ENCODE measurements at places on chromosomes 5 and 9. TPM values are rescaled to one million over a fixed set of nuclear protein-coding genes. Genes with fewer than 3 reads are reported as not detected.

The SPINK13 gene
- polyA plus RNA-seq = not detected

DNA sequence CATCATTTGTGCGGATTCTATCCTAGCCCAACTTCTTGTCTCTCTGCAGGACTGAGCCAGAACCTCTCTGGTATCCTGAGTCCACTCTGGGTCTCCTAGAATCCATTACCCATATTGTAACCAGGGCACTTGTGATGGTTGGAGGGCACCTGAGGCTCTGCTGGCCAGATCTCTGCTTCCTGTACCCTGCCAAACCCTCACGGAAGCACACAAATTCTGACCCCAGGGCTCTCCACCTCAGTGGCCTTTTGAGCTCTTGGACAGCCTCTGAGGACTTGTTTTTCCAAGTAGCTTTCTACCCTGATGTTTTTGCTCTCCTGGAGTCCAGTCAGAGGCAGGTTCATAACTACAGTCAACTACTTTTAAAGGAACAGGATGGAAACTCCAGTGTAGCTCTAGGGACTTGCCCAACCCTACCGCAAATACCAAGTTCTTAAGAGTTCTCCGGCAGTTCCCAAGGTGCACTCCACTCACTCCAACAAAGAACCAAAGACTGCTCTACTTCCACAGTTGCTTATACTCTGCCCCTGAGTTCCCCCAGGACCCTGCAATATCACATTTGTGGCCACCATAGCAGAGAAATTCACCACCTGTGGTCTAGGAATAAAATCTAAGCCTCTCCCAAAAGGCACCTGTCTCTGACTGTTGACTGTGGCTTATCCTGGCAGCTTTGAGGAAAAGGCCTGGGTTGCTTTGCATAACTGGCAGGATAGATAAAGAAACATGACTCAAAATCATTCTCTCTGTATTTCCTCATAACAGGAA lies 9.6 kb downstream of the PIP5K1B start:
- DNase-seq = no peak

The LHX3 gene
- not detected for polyA plus RNA-seq

- DNase-seq = no peak
Measured at GRCh38 chr9:14389657-14390056, 75.7 kb upstream of the NFIB start.

DNA sequence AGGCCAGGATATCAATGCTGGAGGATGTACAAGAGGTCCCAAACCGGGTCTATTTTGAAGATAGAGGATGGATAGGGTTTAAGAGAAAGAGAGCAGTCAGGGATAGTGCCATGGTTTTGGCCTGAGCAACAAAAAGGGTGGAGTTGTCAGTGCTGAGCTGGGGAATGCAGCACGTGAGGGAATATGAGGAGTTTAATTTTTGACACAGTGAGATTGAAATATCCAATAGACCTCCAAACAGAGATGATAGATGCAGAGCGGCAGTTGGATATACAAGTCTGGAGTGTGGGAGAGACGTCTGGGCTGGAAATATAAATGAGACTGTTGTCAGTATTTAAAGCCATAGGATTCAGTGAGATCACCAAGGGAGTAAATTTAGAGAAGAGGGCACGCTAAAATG lies 136.7 kb upstream of the EFNA5 start:
- DNase-seq = no peak

DNA sequence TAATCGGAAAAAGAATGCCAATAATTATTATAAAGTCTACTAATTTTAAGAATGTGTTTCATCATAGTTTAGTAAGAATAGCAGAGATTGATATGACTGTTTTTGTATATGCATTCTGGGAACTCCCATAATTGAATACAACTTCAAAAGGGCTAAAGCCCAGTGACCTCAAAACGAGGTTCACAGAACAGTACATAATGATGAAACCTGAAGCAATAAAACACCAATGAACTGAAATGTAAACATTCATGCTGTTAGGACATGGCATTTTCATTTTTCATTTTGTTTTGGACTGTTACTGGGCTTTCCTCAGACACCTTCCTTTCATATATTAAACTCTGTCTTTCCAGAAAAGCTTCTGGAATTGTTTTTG lies 684 bp upstream of the JMY start:
- DNase-seq = no peak

- DNase-seq = no peak
Measured at GRCh38 chr5:152332716-152333460, 72.2 kb downstream of the NMUR2 start.

DNA sequence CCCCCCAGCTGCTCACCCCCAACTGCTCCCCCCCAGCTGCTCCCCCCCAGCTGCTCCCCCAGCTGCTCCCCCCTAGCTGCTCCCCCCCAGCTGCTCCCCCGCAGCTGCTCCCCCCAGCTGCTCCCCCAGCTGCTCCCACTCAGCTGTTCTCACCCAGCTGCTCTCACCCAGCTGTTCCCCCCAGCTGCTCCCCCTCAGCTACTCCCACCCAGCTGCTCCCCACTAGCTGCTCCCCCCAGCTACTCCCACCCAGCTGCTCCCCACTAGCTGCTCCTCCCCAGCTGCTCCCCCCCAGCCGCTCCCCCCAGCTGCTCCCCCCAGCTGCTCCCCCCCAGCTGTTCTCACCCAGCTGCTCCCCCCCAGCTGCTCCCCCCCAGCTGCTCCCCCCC lies 22.8 kb upstream of the AHRR start:
- no peak for DNase-seq

The CBY3 gene
- not detected for polyA plus RNA-seq

The WDR38 gene
- polyA plus RNA-seq = not detected

DNA sequence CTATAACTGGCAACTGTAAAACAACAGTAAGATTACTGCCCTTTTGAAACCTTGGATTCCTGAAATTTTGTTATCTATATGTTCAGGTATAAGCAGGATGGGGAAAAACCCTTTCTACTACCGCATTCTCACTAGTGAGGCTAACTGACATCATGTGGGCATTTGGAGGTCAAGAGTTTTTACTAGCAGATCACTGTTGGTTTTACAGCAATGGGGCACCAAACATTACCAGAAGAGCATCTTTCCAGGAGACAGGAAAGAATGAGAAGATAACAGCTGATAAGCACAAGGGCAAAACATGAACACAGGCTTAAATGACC lies 20.9 kb upstream of the TTC33 start:
- no peak for DNase-seq

The NUTM2F gene
- polyA plus RNA-seq = 0.01 TPM

- DNase-seq = no peak
Measured at GRCh38 chr9:126694206-126695081, 80.7 kb downstream of the LMX1B start.

DNA sequence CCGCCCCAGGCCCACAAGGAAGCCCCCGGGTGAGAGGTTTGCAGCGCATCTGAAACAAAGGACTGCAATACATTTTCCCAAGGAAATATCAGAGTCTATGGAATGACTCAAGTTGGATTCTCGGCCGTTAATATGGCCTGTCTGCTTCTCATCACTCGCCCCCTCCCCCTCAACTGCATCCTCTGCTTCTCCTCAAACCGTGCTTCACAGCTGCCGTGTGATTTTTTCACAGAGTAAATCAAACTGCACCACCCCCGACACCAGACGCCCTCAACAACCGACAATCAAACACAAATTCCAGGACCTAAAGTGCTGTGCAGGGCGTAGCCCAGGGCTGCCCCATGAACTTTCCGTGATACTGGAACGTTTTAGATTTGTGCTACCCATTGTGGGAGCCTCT lies 176.9 kb downstream of the ROR2 start:
- DNase-seq = no peak
